ENCODE measurements at places on chromosomes 5 and 9. TPM values are rescaled to one million over a fixed set of nuclear protein-coding genes. Genes with fewer than 3 reads are reported as not detected.

The MYOZ3 gene
- total RNA-seq, result 11.6 TPM

The CCDC180 gene
- total RNA-seq, result 5.9 TPM

The NRARP gene
- 52.4 TPM for total RNA-seq

The ACTBL2 gene
- not detected for total RNA-seq

The IL3 gene
- not detected for total RNA-seq

The TEX48 gene
- total RNA-seq, result not detected

The LTC4S gene
- total RNA-seq, result 4.5 TPM

The KDM4C gene
- total RNA-seq, result 34.0 TPM

The GADD45G gene
- 13.5 TPM for total RNA-seq

The FAM81B gene
- total RNA-seq, result not detected

- DNase-seq, result no peak
Observed at GRCh38 chr5:40098313-40098712, 581.4 kb upstream of the PTGER4 start.

- DNase-seq, result no peak
Observed at GRCh38 chr9:121560921-121561320, 61.3 kb upstream of the GGTA1 start.

GRCh38 chr5:67331296-67331925, 134.8 kb upstream of the CD180 start:
- DNase-seq, result no peak

DNA sequence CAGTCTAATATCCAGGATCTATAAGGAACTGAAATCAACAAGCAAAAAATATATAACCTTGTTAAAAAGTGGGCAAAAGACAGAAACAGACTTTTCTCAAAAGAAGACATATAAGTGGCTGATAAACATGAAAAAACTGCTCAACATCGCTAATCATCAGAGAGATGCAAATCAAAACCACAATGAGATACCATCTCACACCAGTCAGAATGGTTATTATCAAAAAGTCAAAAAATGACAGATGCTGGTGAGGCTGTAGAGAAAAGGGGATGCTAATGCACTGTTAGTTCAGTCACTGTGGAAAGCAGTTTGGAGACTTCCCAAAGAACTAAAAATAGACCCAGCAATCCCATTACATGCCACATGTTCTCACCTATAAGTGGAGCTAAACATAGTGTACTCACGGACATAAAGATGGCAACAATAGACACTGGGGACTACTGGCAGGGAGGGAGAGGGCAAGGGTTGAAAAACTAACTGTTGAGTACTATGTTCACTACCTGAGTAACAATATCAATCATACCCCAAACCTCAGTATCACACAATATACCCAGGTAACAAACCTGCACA, 11.7 kb upstream of the TSSK1B start:
- DNase-seq, result no peak

DNA sequence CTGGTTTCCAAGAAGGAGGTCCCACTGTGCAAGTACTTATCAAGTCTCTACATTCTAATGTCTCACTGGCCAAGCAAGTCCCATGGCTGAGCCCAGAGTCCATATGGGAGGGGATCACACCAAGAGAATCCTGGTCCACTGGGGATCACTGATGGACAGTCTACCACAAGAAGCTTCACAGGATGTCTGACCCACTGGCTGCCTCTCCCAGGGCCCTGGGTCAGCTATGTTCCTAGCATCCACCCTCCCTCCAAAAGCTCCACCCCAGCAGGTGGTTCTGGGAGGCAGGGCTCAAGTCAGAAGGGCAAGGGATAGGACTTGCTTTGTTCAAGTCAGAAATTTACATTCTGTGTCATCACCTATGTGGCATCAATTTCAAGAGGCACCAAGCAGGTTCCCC, 508.5 kb downstream of the BNC2 start:
- no peak for DNase-seq

- DNase-seq, result peak; percentile 63
Observed at GRCh38 chr5:149439899-149440542, 60.9 kb upstream of the IL17B start.

GRCh38 chr5:102231693-102232619, 64.1 kb downstream of the SLCO4C1 start:
- no peak for DNase-seq

DNA sequence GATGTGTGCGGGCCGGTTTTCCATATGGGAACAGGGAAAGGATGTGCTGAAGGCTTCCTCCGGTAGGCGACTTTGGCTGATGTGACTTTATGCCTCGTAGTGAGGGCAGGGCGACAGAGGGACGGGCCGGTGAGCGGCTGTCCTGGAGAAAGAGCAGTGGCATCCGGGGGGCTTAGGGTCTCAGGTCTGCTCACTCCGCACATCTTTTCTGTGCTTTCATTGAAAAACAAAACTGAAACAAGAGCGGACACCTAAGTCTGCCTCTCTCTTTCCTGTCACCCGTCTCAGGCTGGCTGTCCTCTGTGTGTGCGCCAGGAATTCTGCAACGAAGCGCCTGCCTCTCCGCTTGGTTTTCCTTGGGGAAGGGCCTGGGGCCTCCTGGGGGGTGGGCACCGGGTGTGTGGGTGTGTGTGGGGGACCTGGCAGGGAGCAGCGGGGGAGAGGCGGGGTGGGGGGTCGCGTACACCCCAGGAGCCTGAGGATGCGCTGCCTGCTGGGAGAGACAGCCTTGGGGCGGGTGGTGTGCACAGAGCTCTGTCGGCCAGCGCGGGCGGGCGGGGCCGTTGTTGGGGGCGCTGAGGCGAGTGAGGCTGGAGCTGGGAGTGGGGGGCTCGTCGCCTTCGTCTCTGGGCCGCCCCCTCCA, 580 bp upstream of the PRRX2 start:
- peak; percentile 37 for DNase-seq

GRCh38 chr9:21491756-21492155, 9.6 kb upstream of the IFNE start:
- no peak for DNase-seq

DNA sequence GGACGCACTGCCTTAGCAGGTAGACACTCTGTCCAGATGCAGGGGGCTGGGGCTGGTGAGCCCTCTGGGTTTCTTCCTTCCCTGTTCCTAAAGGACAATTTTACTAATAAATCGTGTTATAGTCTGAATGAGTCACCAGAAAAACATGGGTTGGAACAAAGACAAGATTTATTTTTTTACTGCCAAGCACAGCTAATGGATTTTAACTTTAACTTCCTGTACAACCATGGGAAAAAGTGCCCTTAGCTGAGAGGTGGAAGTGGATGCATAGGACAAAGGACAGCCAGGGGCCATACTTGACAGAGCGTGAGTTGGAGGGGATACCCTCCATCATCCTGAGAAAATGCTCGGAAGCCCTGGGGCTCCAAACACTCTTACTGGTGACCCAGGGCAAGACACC, 300.7 kb downstream of the MSX2 start:
- no peak for DNase-seq

DNA sequence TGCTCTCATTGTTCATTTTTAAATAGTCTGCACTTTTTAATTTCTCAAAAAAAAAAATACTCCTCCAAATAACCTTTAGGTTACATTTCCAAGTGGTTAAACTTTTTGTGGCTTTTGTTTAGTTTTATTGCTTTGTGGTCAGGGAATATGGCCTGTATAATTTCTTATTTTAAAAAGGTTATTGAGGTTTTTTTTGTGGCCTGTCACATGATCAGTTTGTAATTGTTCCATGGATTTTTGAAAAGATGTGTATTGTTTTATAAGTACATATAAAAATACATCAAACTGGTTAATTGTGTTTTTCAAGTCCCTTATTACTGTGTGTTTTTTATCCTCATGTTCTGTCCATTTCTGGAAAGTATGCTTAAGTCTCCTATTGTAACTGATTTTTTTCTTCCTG, 64.0 kb downstream of the ZNF618 start:
- DNase-seq, result no peak

DNA sequence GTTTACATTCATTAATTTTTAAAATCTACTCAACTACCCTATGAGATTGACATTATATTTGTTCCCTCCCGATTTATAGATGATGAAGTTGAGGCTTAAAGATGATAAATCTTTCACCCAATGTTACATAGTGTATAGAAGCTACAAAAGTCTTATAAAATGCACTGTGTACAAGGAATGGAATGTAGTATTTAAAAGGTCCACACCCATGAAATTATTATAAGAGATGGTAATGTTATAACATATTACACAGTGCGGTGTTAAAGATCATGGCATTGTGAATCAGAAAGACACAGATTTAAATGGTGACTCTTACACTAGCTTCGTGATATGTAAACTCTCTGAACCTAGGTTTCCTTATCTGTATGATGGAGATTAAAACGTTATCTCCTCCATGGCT, 141.6 kb upstream of the CHD1 start:
- DNase-seq, result no peak

- no peak for DNase-seq
Observed at GRCh38 chr5:122984425-122984824, 52.1 kb downstream of the PPIC start.

DNA sequence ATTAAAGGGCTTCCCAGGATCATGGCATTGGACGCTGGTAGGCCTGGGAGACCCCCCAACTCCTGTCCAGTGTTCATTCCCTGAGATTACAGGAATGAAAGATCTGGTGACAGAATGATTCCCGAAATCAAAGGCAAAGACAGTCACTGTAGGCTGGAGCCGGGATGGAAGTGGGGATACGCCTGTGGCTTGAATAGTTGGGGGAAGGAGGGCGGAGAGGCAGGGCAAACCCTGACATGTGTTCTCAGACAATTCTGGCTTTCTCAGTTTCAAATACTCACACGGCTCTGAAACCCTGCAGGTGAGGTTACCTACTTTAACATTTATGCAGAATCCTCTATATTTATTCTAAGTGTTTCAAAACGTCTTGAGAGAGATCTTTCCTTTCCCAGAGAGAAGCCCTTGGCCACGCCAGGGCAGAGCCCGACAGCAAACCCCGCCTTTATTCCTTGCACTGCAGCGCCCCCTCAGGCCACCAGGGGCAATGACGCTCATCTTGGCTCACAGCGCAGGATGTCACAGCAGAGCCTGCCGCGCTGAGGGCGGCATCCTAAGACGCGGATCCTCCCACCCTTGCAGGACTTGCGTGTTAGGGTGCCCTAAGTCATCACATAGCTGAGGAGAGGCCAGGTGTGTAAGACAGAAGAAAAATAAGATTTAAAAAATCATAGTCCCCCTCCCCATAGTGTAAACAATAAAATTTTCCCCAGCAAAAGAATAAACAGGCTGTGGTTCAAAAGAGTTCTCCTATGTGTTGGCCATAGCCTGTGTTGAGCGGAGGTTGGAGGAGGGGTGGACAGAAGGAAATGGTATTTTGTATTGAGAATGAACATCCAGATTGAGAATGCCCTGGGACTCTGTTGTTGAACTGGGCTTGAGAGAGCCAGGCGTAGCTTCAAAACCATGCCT, 284.5 kb downstream of the NTRK2 start:
- DNase-seq, result peak; percentile 87

GRCh38 chr5:1443991-1444360, 1.3 kb downstream of the SLC6A3 start:
- DNase-seq, result no peak

DNA sequence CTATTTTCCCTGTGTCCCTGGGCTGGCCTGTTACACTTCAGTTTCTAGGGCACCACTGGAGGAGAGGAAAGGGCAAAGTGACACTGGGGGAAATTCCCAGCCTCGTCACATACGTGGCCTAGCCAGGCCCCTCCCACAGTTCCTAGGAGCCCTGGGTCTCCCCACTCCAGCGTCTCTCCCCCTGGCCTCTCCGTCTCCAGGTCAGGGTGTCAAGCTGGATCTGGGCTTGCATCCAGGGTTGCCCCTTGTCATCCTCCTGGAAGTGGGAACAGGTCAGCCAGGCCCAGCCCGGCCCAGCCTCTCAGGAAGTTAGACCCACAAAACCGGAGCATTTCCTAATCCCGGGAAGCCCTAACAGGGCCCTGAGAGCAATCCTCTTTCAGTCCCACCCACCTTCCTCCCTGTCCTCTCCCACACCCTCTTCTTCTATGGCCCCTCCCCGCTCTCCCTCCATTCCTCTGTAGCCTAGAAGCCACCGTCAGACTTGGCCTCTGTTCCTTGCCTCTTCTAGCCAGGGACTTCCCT, 4.7 kb upstream of the TNIP1 start:
- DNase-seq, result no peak

DNA sequence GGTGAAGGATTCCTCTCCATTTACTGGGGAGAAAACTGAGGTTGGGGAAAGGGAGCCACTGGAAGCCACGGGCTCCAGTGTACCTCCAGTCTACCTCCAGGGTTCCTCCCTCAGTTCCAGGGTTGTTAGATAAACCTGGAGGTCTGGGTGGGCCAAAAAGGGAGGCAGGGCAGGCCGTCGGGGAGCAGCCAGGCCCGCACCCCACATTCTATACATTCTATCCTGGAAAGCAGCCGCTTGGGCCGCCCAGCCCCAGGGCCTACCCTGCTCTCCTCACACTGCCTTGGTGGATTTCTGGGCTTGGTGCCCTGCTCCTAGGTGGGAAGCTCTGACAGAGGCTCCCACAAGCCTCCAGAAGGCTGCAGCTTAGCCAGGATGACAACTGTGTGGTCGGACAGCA, 18.1 kb upstream of the SUSD3 start:
- DNase-seq, result no peak

- no peak for DNase-seq
Observed at GRCh38 chr9:91867740-91868139, 82.3 kb downstream of the ROR2 start.

DNA sequence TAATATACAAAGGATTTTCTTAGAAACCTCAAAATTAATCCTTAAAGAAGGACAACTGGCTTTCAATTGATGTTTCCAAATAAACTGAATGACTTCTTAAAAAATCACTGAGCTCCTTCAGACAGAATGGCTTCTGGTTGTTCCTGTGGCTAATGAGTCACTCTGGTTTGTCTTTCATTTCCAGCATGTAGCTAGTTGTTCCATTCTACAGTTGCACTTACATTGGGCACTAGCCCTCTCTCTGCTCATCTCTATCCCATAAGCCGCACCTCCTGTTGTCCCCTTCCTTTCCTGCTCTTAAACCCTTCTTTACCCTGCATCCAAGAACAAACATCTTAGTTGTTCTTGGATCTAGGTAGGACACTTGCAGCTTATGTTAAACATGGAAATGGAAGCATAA, 235.3 kb upstream of the HAPLN1 start:
- no peak for DNase-seq

DNA sequence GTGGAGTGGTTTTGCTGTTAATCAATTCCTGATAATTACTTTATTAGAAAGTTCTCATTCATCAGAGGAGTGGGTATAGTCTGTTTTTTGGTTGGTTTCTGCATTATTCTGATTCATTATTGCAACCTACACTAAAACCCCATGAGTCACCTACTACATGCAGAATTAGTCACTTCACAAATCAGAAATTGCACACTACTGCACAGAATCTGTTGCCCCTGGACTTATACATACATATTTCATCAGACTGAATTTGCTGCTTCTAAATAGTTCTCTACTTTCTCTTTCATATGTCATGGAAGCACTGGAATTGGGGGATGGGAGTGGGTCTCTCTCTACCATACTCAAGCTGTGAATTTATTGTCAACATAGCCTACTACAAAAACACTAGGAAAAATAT, 585.1 kb downstream of the DNAH5 start:
- no peak for DNase-seq

DNA sequence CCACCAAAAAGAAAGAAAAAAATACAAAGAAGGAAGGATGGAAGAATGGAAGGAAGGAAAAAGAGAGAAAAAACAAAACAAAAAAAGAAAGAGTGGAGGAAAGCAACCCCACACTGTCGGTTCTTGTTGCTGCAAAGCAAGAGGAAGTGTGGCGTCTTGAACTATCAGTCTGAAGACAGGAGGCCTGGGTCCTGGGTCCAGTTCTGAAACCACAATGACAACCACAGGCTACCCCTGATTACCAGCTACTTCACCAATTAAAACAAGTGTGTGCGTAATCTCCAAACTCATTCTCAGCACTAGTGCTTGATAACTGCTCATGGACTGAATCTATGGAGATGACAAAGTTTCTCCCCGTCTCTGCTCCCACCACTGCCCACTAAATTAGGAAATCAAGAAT, 93.7 kb downstream of the RASEF start:
- no peak for DNase-seq

- no peak for DNase-seq
Observed at GRCh38 chr5:136620016-136620419, 254.7 kb upstream of the TRPC7 start.
